Glomerular endothelial cell (primary cell): ENCODE measurements at places on chromosomes 16 and 17. TPM values are rescaled to one million over a fixed set of nuclear protein-coding genes. Genes with fewer than 3 reads are reported as not detected.

DNA sequence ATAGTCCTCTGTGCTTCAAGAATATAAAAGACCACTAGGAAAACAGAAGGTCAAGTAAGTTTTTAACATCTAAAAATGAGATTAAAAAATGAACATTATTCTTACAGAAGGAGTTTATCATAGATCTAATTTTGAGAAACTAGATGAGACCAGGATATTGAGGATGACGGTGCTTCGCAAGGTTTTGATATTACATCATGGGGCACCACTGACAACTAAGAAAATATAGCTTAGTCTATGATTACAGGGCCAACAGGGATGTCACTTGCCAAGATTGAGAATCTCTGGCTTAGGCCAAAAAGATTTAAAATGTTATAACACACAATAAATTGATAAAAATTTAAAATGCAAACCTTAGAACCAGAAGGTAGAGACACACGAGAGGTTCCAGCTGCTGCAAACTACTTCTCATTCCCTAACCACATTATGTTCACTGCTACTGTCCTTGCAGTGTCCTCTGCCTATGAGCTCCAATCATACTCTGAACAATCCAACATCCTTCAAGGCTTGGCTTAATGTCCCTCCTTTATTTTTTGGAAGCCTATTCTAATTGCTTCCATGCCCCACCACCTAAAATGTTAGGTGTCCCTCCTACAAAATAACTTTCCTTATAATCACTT is 33.2 kb downstream of the USP32 start:
- DNase-seq: no peak

- DNase-seq: no peak
Measured at GRCh38 chr17:46818316-46818928, at the start of gene WNT3. Gene WNT3 (minus strand): TSS chr17:46818692. CDS start chr17:46818597, 95 bp downstream.

- no peak for DNase-seq
Measured at GRCh38 chr17:50330151-50330775, 15.7 kb upstream of the XYLT2 start.

- no peak for DNase-seq
Measured at GRCh38 chr16:88681709-88682451, 4.4 kb downstream of the SNAI3 start.

GRCh38 chr16:86529160-86529559 is 18.8 kb downstream of the FOXF1 start:
- no peak for DNase-seq

DNA sequence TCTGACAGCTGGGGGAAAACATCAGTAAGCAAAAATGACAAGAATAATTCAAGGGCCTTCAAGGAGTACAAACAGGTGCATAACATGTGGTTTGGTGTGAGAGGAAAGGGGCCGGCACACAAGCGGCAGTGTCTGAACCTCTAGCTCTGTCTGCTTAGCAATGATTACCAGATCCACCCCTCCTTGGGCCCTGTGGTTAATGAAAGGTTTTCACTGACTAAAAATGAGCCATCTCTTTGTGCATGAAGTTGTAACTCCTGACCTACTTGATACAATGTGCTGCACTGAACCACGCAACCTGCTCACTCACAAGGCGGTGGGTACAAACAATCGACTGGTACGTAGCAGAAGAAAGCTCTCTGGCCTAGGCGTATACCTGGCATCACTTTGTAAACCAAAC is 15.1 kb downstream of the FAM117A start:
- no peak for DNase-seq

- no peak for DNase-seq
Measured at GRCh38 chr17:65609286-65609685, 47.8 kb upstream of the AXIN2 start.

- no peak for DNase-seq
Measured at GRCh38 chr17:73944366-73944765, 259.1 kb upstream of the RPL38 start.

DNA sequence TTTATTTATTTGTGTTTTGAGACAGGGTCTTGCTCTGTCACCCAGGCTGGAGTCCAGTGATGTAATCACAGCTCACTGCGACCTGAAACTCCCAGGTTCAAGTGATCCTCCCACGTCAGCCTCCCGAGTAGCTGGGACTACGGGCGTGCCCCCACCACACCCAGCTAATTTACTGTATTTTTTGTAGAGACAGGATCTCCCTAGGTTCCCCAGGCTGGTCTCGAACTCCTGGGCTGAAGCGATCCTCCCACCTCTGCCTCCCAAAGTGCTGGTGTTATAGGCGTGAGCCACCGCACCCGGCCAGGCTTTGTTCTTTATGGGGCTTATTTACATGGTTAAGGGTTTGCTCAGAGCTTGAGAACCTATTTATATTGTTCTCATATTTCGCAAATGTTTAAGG is 5.8 kb upstream of the MEIOB start:
- DNase-seq: no peak

DNA sequence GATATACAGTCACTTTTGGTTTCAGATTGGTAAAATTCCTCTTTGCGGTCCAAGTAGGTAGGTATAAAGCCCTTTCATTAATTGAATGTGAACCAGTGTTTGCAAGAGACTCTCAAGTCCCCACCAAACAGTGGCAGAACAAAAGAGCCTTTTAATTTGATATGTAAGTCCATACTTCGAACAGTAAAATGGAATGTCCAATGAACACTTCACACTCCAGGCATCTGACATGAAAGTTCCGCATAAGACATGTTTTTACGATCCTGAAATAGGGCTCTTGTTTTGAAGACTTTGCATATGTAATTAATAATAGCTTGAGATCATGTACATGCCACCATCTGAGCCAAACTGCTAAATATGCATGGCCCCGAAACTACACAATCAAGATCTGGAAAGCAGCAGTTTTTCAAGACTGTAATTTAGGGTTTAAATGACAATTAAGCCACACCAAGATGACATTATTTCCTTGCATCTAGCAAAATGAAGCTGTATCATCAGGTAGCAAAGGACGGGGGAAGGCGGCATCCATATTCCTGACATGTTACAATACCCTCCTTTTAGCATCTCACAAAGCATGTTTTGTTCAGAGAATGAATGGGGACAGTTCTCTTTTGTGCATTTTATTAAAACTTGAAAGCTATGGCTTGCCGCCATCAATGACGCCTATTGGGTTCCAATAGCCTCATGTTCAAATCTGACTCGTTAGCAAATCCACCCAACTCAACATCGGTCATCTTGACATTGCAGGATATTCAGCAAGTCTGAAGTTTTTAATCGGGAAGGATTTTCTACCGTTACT is 39.4 kb downstream of the LITAF start:
- DNase-seq: no peak

GRCh38 chr16:19872179-19872863 is 12.3 kb downstream of the GPRC5B start:
- no peak for DNase-seq

- no peak for DNase-seq
Measured at GRCh38 chr16:88804552-88805339, 1.2 kb downstream of the CDT1 start.

- DNase-seq: no peak
Measured at GRCh38 chr17:55959756-55960155, 193.5 kb upstream of the ANKFN1 start.

DNA sequence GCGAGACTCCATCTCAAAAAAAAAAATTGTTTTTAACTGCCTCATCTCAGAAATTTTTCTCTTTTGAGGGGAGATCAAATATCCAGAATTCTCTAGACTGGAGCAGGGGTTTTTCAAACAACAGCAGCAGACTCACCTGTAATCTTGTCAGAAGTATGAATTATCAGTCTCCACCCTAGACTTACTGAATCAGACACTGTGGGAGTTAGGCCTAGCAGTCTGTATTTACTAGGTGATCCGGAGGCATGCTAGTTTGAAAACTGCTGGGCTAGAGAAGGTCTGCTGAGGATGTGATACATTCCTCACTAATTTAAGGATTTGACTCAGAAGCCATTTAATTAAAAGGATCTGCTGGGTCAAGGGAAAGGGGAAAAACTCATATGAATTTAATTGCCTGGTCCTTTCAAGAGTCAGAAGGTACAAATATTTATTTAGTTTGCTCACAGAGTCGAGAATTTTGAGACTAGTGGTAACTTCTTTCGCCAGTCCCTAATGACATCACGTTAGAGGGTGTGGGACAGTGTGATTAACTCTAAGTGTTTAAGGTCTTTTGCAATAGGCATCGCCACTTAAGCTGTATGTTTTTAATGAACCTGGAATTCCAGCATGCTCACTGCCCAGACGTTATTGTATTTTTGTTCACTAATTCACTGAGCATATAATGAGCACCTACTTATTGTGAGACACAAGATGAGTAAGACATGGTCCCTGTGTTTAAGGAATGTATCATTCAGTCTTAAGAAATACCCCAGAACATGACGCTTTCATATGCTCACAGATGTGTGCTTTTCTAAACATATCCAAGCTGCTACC is 14.2 kb downstream of the ATP6V0A1 start:
- DNase-seq: no peak

GRCh38 chr16:53576904-53577303 is 73.9 kb upstream of the AKTIP start:
- no peak for DNase-seq

C1QL1 gene
- 0.47 TPM in 1 of 2 replicates, not detected in the other for total RNA-seq

VAT1L gene
- total RNA-seq: 6.4 and 30.6 TPM in 2 replicates

EFNB3 gene
- 0.87 and 2.1 TPM in 2 replicates for total RNA-seq
